Cerebellar nuclear complex (tissue), 1 donor: ENCODE measurements at places on chromosomes 16 and 17.

- no peak for DNase-seq
These were observed 10.3 kb upstream of the CDIPT start for GRCh38 chr16:29873319-29873718.

- no peak for DNase-seq
These were observed 228.2 kb downstream of the SOX9 start for GRCh38 chr17:72349011-72349410.

DNA sequence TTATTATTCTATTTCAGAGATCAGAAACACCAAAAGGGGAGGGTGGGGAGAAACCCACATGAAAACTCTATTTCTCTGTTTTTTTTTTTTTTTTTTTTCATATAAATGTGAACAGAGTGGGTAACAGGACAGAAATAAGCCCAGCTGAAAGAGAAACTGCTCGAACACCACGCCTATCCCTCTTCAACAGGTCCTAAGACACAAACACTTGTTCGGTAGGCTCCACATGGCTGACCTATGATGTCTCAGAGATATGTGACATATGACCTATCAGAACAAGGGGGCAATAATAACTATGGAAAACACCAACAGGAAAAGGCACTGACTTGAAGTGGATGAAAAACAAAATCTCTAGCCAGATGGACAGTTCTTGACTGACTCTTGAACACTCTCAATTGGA is 44.8 kb downstream of the PARN start:
- no peak for DNase-seq

DNA sequence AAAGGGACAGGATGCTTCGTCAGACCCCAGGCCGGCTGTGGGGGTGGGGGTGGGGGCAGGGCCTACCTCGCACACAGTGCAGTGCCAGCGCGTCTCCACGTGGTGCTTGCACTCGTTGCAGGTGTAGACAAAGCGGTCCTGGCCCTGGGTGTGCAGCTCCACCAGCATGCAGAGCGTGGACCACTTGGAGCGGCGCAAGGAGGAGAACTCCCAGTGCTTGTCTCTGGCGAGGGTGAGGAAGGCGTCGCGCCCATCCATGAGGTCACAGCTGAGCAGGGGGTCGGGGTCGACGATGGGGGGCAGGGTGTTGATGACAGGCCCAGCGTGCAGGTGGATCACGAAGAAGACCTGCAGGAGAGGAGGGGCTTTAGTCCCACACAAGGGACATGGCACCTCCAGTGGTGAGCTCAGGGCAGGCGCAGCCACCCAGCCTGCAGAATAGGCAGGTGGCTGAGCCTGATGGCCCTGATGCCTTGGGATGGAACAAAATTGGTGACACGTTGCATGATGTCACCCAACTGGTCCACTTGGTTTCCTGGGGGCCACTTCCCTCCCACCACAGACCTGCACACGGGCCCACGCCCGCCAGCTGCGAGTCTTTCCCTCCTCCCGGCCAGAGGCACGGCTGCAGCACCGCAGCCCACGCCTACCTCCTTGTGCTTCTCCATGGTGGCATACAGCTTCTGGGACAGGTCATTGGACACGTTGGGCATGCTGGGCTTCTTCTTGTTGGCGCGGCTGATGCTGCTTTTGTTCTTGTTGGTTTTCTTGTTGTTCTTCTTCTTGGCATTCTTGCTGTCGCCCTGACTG is 14.0 kb upstream of the TRAP1 start:
- no peak for DNase-seq

- DNase-seq, result no peak
These were observed 8.7 kb downstream of the USB1 start for GRCh38 chr16:58009856-58010416.
